Stimulated activated CD4-positive, alpha-beta T cell treated with anti-CD3 and anti-CD28 coated beads, Interleukin-2, amount 100 ng/mL, for 48 hours (primary cell): ENCODE measurements at places on chromosomes 3 and 15.

- DNase-seq: no peak
These were observed 307.9 kb downstream of the TLE3 start for GRCh38 chr15:69789648-69790393.

DNA sequence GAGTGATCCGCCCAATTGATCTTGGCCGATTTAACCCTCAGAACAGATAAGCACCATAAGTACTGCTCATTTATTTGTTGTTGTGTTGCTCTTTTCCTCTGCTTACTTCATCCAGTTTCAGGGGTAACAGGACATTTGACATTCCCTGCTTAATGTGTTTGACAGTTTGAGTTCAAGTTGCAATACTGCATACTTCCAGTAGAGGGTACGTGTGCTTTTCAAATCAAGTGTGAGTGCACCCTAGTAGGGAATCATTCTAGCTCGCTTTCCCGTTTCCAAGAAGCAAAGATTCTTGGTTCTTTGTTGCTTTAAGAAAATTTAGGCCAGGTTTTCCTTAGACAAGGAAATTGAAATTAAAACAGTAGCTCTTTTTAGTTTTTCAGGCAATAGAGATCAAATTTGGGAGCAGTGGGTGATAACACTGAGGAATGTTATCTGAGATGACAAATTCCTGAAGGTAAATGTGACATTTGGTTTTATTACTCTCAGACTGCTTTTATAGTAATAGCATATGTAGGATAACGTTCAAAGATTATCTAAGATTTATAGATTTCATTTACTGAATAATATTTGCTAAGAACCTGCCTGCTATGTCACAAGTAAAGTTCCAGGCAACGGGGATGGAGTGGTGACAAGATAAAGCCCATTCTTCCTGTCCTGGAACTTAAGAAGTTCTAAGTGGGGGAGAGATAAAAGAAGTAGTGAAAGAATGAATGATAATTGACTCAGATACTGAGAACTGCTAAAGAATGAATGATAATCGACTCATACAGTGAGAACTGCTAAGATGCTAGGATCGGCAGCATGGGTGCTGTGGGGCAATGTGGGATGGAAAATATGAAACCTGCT is 73.3 kb downstream of the SYNPR start:
- no peak for DNase-seq

DNA sequence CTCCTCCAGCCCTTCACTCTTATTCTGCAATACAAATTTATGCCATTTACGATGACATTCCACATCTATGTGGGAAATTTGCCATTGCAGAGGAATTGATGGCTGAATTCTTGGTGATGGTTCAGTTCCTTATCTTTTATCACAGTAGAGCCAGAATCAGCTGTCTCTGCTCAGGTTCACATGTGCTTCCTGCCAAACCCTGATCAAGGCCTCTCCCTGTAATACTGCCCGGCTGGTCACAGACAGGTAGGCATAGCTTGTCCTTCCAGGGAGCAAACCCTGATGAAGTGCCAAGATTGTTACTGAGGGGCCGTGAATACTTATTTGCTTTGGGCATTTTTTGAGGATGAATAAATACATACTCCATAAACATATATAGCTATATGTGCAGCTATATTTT is 450.0 kb downstream of the NSUN3 start:
- no peak for DNase-seq

DNA sequence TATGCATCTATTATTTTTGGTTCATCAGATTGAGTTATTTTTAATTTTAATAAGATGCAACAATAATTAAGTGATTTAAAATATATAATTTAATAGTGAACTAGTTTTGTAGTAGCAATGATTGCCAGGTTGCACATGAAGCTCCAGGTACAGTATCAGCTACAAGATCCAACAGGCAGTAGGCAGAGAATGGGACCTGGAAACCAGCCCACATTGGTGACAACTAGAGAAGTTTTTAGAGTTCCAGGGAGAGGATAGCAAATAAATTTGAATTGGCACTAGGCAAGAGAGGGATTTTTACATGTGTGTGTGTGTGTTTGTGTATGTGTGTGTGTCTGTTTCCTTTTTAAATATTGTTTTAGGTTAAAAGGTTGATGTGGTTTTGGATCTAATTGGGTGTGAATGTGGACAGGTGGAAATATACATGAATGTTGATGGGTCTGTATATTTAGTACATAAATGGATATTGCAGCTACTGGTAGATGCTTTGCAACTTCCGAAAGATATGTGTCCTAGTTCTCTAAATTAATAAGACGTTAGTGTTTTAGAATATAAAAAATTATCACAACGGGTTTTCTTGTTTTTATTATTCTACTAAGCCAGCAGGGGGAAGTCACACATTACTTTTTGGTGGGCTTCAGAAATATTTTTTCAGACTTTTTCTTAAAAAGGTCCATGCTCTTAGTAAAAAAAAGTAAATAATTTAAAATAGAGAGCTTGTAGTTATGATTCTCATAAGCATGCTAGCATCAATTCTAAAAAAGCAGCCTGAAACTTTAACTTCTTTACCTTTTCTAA is 110.1 kb upstream of the GBE1 start:
- DNase-seq: no peak

DNA sequence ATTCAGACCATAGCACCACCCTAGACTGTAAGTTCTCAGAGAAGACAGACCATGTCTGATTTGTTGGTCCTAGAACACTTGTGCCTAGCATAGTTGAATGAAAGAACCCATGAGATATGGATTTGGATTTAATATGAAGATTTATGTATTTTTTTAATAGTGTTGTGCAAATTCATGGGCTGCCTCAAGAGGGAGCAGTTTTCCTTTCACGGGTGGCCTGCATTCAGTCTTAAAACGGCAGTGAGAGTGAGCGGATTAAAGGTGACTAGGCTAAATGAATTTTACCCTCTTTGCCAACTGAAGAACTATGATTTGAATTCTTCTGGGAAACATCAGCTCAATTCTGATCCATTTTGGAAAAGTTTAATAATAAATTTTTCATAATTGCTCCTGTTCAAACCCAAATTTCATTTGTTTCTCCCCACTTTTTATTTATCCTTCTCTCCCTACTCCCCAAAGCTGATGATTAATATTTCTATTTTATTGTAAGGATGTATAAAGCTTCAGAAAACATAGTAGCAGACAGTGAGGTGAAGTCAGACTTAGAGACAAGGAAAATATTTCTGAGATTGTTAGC is 67.3 kb downstream of the MORC1 start:
- peak; percentile 7 for DNase-seq

DNA sequence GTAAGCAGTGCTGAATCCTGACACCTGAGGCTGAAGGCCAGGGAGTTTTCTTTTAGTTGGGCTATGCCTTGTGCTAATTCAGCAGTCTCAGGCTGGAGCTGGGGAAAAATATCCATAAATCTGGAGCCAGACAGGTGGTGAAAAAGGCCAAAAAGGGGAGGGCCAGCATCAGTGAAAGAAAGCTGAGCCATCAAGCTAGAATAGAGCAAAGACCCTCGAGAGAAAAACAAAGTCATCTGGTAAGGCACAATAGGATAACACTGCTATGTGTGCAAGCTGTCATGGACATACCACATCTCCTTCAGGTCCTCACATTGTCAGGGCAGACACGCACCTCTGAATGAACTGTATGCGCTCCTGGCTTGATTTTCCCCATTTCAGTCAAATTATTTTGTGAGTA is 687.9 kb downstream of the SQOR start:
- no peak for DNase-seq

DNA sequence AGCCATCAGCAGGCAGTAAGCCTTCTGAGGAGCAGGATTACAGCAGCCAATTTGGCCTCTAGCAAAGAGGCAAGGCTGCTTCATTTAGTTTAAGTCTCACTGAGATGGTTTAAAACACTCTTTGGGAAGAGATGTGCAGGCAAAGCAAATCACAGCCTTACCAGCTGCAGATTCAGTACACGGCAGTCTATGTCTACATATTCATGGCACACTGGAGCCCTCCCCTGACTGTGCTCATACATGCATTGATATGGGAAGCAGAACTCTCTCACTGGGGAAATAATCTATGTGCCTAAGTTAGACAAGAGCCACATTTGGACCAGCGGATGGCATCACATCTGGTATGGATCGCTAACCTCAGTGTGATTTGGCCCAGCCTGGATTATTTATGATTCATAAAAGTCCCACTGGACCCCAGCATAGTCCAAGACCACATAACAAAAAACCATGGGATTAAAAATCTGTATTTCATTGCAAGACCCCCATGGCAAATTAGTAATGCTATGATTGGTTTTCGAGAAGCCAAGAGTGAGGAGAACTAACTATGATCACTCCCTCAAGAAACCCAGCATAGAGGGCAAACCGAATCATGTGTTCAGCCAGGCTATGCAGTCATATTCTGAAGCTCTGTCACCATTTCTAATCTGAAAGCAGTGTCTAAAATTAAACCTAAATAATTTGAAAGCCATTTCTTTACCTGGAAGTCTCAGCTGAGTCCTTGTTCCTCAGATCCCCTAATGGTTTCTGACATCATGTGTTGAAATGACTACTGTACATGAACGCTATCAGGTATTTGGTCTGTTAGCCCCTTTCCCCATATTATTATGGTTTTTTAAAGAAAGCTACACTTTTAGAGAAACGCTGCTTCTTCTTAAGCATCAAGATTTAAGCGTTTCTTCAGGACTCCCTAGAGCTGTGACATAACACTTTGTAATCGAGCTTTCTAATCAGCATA is 1.2 kb downstream of the PRICKLE2 start:
- no peak for DNase-seq

GRCh38 chr3:113275929-113276750 is 64.8 kb downstream of the BOC start:
- DNase-seq: no peak

DNA sequence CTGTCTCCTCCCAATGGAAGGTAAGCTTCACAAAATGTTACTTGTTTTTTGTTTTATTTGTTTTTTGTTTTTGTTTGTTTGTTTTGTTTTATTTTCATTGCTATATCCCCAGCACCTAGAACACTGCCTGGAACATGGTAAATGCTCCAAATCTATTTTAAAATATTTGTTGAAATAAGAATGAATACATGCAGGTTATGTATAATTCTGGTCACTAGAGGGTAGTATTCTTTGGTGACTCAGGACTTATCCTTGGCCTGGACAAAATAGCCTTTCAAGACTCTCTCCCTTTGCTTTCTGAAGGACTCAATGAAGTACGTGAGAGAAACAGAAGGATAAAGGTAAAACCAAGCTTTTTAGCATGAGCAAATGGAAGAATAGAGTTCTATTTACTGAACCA is 46.9 kb upstream of the PPP2R3A start:
- no peak for DNase-seq

DNA sequence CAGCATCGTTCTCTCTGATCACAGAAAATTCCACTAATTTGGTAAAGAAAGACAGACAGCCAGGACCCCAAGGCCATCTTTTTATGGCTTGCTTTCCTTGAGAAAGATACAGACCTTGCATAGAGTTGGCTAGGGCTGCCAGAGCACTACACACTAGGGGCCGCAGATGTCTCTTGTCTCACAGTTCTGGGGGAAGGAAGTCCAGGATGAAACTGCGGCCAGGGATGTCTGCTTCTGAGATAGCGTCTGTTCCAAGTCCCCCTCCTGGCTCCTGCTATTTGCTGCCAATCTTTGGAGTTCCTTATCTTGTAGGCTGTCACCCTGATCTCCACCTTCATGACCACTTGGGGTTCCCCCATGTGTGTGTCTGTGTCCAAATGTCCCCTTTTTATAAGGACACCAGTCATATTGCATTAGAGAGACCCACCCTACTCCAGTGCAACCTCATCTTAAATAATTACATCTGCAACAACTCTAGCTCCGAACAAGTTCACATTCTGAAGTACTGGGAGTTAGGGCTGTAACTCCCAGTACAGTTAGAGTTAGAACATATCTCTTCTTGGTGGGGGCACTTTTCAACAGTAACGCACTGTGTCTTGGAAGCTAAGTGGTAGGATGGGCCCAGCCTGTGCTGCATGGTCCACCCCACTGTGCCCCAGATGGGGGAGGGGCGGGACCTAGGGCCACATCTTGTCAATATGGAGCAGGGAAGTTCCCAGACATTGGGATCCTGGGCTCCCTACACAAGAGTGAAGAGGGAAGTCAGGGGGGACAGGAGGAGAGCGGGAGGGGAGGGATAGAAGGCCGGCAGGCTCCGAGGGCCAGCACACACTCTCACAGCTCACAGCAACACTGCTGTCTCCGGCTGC is 42.2 kb downstream of the KLF15 start:
- DNase-seq: no peak

GRCh38 chr15:25892126-25892525 is 29.0 kb upstream of the ATP10A start:
- DNase-seq: no peak

- no peak for DNase-seq
These were observed 2.9 kb downstream of the FBXL22 start for GRCh38 chr15:63600001-63600615.

GRCh38 chr3:65712140-65712539 is 326.6 kb downstream of the MAGI1 start:
- no peak for DNase-seq

DNA sequence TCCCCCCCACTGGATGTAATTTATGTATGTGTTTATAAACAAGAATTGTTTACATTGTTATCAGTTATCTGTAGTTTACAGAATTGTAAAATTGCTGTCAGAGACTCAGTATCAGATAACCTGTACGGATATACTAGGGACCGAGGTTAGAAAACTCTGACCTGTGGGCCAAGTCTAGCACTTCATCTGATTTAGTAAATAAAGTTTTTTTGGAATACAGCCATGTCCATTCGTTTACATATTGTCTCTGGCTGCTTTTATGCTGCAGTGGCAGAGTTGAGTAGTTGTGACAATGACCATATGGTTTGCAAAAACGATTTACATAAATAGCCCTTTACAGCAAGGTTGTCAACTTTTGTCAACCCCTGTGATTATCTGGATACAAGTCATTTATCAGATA is 52.6 kb downstream of the LRRC28 start:
- no peak for DNase-seq
